ENCODE measurements at places on chromosomes 7 and 10.

DNA sequence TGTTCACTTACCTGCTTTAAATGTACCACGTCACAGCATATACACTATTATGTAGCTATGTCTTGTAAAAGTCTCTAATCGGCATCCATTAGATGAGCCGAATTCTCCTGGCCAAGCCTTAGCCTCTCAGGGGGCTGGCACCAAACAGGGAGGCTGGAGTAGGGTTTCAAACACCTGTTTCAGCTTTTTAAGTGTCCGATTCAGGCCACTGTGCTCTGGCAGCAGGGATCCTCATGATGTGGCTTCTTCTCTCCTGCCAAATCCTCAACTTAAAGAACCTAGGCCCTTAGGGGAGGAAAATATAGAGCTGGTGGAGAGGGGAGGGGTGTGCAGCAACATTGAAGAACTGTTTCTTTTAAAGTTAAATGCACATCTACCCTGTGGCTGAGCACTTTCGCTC, 68.5 kb upstream of the NFKB2 start:
- no peak for DNase-seq

- no peak for DNase-seq
Observed at GRCh38 chr7:44541028-44541869, at the start of gene NPC1L1. Gene NPC1L1, minus strand, starts transcription at chr7:44541330. Its CDS starts 71 bp downstream, at chr7:44541259.

- no peak for DNase-seq
Observed at GRCh38 chr10:103870516-103870915, 15.1 kb upstream of the SH3PXD2A start.

DNA sequence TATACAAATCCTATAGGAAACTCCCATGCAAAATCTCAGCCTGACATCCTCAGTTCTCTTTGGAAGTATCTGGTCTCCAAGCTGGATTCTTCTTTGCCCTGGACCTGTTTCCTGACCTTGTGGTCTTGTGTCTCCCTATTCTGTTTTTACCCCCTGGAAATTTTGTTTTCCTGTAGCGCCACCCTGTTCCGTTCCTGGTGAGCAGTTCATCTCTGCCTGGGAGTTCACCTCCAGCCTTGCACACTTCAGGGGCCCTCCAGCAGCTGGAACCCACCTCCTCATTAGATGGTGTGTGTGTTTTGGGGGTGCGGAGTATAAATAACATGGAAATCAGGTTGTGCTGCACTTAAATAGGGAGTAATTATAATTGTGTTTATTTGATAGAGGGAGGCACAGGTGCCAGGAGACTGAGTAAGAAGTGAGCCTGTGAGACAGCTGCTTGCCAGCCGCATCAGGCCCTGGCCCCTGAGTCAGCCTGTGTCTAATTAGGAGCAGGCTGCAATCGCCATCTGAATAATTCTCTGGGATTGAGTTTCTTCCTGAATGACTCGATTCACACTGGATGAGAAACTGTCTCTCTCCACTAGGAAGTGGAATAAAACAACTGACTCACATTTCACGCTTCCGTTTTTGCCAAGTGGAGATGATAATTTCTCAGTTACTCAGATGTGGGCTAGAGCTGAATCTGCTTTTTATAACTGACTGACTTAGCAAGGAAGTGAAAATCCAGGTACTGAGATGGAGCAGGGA, 69.4 kb upstream of the HECTD2 start:
- DNase-seq = no peak

GRCh38 chr10:131948501-131948900, 33.2 kb downstream of the BNIP3 start:
- no peak for DNase-seq

DNA sequence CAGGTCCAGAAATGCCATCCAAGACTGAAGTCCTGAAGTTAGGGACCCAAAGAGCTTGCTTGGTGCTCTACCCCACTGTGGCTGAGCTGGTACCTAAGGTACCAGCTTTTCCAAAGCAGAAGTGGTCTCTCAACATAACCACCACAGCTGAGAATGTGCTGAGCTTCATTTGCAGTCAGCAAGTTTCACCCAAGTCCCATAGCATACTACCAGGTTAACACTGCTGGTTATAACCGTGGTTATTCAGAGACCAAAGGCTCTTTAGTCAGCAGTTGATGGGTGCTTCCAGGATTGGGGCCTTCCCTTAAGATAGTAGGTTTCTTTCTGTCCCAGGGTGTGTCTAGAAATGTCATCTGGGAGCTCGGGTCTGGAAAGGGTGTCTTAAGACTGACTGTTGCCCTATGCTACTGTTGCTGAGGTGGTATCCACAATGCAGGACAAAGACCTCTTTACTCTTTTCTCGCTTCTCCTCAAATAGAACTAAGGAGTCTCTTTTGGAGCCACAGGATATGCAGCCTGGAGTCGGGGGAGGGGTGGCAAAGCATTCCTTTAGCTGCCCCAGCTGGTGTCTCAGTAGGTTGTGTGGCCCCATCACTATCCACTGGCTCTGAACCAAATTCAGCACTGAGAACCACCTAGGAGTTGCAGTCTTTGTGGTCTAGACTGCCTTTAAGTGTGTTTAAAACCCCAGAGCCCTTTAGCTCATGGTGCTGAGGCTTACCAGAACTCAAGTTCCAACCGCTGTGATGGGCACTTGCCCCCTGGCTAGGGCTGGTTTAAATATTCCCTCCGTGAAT, 354.9 kb upstream of the SEMA3C start:
- DNase-seq = no peak

- no peak for DNase-seq
Observed at GRCh38 chr7:21317966-21318915, 109.6 kb upstream of the SP4 start.

DNA sequence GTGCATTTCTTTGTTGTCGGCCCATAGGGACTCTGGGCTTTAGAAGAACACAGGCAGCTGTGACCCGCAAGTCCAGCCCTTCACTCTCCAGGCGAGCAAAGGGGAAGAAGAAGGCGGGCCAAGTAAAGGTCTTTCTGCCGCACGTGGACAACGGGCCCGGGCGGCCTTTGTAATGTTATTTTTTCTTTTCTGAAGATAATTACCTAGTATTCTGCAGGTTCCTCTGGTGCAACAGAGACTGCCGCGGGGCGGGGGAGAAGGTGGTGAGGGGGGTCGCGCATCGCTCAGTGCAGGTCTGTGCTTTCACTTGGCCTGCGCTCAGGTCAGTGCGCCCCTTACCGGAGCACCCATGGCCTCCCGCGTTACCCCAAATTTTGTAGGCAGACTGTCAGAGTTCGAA, 7.1 kb upstream of the TBX20 start:
- DNase-seq = no peak

GRCh38 chr7:157586426-157586955, 249.7 kb downstream of the DNAJB6 start:
- DNase-seq = no peak

- DNase-seq = no peak
Observed at GRCh38 chr7:47782022-47782421, 166.2 kb downstream of the PKD1L1 start.

GRCh38 chr7:132779164-132779563, 202.9 kb upstream of the PLXNA4 start:
- no peak for DNase-seq

- DNase-seq = no peak
Observed at GRCh38 chr10:96473866-96474265, 39.9 kb downstream of the TLL2 start.

DNA sequence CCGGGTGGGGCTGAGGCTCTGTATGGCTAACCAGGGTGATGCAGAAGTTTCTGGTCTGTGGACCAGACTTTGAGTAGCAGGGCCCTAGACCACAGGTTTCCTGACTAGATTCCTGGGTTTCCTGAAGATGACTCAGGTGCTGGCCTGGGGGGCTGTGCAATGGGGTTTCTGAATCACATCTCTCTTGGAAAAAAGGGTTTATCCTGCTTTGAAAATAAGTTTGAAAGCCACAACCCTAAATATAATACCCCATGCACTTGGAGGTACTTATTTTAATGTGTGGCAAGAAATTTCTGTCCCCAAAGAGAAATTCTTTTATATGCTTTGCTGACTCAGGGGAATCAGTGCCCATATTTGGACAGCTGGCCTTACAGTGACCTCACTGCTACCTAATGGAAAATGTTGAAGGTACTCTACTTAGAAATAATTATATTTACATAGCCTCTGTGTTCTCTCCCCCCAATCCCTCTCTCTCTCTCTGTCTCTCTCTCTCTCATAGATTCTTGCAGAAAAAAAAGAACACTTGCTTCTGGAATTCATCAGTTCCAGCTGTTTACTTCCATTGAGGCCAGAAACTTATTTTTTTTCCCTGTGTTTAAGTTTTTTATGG, 184.4 kb upstream of the LYZL2 start:
- no peak for DNase-seq

DNA sequence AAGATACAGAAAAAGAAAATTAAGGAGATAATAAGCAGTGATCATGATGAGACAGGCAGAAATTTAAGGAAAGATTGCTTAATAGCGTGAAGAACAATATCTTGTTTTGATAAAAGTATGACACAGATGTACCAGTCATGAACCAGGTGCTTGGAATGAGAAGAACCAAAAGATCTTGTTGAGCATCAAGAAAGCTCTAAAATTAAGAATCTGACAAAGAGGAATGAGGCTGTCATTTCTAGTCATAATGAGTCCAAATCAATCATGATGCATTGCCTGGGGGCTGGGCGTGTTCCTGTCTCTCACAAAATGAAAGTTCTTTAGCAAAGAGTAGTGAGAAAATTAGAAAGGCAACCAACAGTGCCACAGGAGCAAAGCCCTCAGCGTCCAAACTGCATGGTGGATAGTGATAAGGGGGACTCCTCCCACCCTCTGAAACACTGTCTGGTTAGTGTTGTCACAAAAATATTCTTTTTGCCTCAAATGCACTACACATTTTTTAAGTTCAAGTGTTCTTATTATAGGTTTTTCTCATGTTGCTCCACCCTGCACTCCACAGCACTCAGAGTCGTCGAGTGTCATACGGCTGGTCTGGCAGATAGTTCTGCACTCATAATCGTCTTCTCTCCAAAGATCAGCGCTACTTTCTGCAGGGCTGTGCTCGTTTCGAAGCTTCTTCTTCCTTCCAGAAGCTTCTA, 439.6 kb downstream of the TNS3 start:
- DNase-seq = no peak
